ENCODE measurements at places on chromosomes 4 and X.
A peak's percentile ranks its signal among the peaks of the same experiment; 100 is the strongest.

- DNase-seq, result no peak
Measured at GRCh38 chr4:181525634-181526033, 717.6 kb upstream of the TENM3 start.

- peak; percentile 31 for DNase-seq
Measured at GRCh38 chr4:850323-850945, 24.5 kb upstream of the CPLX1 start.

DNA sequence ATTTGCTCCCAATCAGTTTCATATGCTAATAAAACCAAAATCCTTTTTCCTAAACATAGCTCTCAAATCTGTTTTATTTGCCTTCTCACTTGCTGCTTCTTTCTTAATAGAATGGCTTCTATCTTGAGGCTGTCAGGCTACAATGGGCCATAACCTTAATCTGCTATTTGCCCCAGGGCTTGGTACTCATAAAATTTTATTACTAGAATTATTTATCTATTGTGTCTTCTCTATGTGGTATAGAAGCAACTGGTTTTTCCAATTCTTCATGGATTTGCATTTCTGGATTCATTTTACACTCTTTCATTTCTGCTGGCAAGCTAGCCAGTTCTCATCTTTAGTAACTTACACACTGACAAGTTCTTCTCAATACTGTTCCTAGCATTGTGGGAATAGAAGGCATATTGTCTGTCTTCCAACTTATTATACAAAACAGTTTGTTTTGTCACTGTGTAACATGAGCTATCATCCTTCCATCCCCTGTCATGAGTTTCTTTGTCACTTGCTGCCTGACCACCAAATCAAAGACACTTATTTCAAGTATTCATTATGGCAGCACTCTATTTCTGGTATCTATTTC, 96.6 kb upstream of the KCNIP4 start:
- no peak for DNase-seq

DNA sequence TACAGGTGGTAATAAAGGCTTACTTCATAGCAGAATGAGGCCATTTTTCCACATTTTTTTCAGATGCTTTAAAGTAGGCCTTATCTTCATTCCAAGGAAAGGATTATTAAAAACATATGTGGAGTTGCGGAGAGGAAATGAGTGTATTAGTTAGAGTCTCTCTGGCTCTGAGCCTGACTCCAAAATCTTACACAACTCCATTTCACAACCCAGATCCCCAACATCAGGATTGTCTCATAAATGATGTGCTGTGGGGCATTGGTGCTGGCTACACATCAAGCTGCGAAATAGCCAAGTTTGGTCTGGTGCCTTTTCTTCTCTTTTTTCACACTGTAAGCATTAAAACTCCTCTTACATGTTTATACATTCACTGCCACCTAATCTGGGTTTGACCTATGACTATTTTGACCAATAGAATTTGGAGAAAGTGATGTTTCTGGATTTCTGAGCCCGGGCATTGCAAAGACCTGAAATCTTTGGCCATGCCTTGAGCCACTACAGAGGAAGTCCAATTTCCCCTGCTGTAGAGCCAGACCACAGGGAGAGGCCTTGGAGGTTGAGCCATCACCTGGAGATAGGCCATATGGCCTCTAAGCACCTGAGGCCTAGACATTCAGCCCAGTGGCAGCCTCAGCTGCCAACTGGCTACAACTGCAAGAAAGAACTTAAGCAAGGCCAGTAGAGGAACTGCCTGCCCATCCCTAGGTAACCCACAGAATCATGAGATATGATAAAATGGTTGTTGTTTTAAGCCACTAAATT, 16.7 kb upstream of the SOD3 start:
- DNase-seq, result no peak

GRCh38 chr4:22237155-22237751, 278.6 kb downstream of the ADGRA3 start:
- no peak for DNase-seq
